ENCODE measurements at places on chromosomes 2 and 18. TPM values are rescaled to one million over a fixed set of nuclear protein-coding genes. Genes with fewer than 3 reads are reported as not detected.

CYP27C1 gene
- total RNA-seq, result 7.8 TPM

TXNDC2 gene
- not detected for total RNA-seq

TUBA3D gene
- not detected for total RNA-seq

COLEC12 gene
- total RNA-seq, result 92.7 TPM

QPCT gene
- total RNA-seq, result 7.9 TPM

FLACC1 gene
- 1.3 TPM for total RNA-seq

FANCL gene
- total RNA-seq, result 73.8 TPM

INPP1 gene
- 21.5 TPM for total RNA-seq

SCN2A gene
- total RNA-seq, result 5.3 TPM

MROH2A gene
- 0.32 TPM for total RNA-seq

IL1RL1 gene
- 12.8 TPM for total RNA-seq

TMEM198 gene
- 2.0 TPM for total RNA-seq

CELF4 gene
- 0.79 TPM for total RNA-seq

VIT gene
- 10.0 TPM for total RNA-seq

CFAP65 gene
- not detected for total RNA-seq

CFC1 gene
- total RNA-seq, result not detected

SLC19A3 gene
- 1.4 TPM for total RNA-seq

DSG1 gene
- total RNA-seq, result 0.21 TPM

ZC3H6 gene
- 18.4 TPM for total RNA-seq

PIEZO2 gene
- 78.1 TPM for total RNA-seq

IL1A gene
- total RNA-seq, result 1.9 TPM

CNTNAP5 gene
- 1.8 TPM for total RNA-seq

EDAR gene
- 1.7 TPM for total RNA-seq

SERPINB7 gene
- not detected for total RNA-seq

CHRNG gene
- 3.5 TPM for total RNA-seq

TMEM247 gene
- not detected for total RNA-seq

FBXO36 gene
- 3.2 TPM for total RNA-seq

TM4SF20 gene
- not detected for total RNA-seq

STARD6 gene
- 0.53 TPM for total RNA-seq

CFAP53 gene
- 0.42 TPM for total RNA-seq

PIAS2 gene
- 75.4 TPM for total RNA-seq

C2orf72 gene
- total RNA-seq, result 3.7 TPM

HAAO gene
- total RNA-seq, result 10.6 TPM

TTN gene
- total RNA-seq, result 153 TPM

RNU2-63P gene
- total RNA-seq, result not detected

IL1R2 gene
- 0.37 TPM for total RNA-seq

FAM124B gene
- 13.1 TPM for total RNA-seq

BIRC6 gene
- 318 TPM for total RNA-seq

GCKR gene
- total RNA-seq, result 0.11 TPM

DOCK10 gene
- 41.2 TPM for total RNA-seq

SERPINB12 gene
- total RNA-seq, result not detected

RSAD2 gene
- 11.1 TPM for total RNA-seq

KCNIP3 gene
- 6.1 TPM for total RNA-seq

ABI2 gene
- total RNA-seq, result 55.0 TPM

CABYR gene
- total RNA-seq, result 4.8 TPM

RASGRP3 gene
- total RNA-seq, result 28.5 TPM

RGPD4 gene
- total RNA-seq, result 0.05 TPM

OTOS gene
- total RNA-seq, result not detected

ROCK2 gene
- 167 TPM for total RNA-seq

CMPK2 gene
- total RNA-seq, result 8.9 TPM

UNC80 gene
- 2.6 TPM for total RNA-seq

LOXL3 gene
- total RNA-seq, result 14.6 TPM
